Esophagus squamous epithelium (tissue), 5 donors: ENCODE measurements at places on chromosomes 5 and 9.

DNA sequence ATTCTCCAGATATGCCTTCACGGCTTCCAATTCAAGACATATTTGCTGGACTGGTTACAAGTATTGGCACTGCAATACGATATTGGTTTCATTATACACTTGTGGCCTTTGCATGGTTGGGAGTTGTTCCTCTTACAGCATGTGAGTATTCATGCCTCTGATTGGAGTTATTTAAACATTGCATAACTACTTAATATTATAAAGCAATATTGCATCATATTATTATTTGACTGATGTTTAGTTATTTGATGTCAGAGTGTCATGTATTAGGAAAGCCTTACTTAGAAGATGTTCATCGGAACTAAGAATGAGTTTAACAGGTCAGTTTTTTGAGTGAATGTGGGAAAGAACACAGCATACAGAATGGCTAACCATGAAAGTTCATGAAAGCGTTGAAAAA is 28.3 kb downstream of the MARCHF6 start:
- no peak for DNase-seq

DNA sequence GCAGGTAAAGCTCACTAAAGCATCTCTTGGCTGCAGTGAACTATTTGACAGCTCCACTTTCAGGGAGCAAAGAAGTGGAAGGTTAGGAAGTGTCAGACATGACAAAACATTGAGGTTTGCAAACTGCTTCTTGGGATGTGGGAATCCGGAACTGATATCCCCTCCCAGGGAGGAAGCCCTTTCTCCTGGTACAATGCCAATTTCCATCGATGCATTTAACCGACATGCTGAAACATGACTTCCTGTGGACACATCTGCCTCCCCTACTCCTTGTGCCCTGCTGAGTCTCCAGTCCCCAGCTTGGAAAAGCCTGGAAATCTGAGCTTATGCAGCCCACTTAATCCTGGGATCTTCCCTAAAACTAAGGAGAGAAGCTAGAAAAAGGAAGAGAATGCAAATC is 323.1 kb upstream of the DAP start:
- no peak for DNase-seq

- no peak for DNase-seq
Observed at GRCh38 chr5:13930541-13931171, 13.8 kb downstream of the DNAH5 start.

DNA sequence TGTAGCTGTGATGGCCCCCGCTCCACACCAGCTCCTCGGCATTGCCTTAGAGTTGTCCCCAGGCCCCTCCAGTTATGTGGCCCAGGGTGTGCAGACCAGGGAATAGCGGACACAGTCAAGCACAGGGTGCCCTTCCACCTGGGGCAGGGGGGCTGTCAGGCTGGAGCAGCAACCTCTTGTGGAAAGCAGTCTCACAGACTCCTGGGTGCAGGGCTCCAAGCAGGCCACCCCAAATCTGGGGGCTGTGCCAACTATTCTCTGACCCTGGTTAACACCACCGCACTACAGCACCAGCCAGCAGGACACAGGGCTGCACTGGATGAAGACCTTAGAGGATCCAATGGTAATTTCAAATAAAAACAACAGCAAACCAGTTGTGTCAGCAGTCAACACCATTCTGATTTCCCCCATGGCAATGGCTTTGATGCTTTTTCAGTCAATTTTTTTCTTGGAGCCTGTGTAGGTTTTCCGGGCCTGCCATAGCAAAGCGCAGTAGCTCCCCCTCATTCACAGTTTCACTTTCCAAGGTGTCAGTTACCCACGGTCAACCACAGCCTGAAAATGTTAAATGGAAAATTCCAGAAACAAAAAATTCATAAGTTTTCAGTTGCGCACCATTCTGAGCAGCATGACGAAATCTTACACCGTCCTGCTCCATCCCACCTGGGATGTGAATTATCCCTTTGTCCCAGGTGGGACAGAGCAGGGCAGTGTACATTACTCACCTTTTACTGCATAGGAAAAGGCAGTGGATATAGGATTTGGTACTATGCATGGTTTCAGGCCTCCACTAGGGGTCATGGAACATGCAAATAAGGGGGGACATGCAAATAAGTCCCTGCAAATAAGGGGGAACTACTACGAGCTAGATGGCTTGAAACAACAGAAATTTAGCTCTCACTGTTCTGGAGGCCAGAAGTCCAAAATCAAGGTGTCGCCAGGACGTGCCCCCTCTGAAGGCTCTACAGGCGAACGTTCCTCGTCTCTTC is 49.0 kb downstream of the C5orf15 start:
- DNase-seq = no peak

DNA sequence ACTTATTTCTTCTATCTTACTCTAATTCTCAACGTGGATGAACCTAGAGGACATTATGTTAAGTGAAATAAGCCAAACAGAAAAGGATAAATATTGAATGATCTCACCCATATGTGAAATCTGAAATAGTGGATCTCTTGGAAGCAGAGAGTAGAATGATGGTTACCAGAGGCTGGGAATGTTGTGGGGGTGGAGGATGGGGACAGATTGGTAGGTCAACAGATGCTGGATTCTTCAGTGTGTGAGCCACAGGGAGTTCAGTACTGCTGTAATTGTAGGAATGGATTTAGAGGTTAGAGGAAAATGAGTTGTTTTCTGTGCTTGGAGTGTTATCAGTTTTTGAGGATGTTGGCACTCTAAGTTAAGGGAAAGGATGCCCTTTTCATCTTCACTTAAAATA is 190.6 kb downstream of the FBXL7 start:
- DNase-seq = no peak

DNA sequence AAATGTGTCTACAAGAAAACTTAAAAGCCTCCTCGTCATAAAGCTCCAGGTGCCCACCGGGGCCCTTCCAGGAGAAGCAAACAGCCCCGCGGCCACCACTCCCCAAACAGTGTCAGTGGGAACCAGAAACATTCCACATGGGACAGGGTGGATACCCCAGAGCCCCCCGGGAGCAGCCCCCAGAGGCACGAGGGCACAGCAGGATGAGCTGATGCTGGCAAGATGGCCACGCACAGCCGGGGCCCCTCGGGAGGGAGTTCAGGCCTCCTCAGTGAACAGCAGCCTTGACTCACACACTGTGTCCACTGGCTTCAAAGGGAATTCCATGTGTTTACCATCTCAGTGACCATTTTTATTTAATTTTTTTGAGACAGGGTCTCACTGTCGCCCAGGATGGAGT is 10.5 kb downstream of the EXD3 start:
- DNase-seq = no peak

DNA sequence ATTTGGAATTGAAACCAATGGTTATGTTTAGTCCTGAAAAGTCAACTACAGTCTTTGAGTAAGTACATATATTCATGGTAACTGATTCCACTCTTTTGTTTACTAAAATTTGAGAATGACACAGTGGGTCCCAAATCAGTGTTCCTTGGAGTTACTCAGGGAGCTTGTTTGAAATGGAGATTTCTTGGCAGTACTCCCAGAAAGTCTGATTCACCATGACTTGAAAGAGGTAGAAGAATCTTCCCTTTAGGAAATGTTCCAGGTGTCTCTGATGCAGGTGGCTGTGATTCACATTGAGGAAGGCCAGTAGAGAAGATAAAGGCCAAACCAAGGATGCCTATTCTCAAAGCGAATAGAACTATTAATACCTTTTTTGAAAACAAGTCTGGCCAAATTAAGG is 1078.3 kb downstream of the CDH12 start:
- no peak for DNase-seq

DNA sequence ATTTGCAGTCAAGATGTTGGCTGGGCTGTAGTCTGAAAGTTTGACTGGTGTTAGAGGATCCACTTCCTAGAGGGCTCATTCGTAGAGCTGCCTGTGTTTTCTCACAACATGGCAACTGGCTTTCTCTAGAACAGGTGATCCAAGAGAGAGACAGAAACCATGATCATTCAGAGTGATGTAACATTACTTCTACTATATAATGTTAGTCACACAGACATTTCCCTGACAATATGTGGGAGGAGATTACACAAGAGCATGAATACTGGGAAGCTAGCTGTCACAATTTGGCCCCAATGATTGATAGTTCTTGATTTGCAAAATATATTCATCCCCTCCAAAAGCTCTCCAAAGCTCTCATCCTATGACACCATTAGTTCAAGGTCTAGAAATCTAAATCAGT is 10.9 kb upstream of the TMEM161B start:
- DNase-seq = no peak

DNA sequence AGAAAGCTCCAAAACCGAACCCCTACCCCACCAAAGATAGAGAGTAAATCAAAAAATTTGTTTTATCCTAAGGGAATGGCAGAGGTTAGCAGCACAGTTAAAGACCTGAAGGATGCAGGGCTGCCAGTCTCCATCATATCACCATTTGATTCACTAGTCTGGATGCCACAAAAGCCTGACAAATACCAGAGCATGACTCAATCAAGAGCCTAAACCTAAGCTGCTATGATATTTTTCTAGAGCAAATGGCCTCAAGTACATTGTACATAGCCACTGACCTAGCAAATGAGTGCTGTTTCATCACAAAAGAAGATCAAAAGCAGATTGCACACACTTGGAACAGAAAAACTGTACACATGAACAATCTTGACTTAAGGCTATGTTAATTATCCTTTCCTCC is 48.0 kb downstream of the DPYSL3 start:
- DNase-seq = no peak

- no peak for DNase-seq
Observed at GRCh38 chr5:66351813-66352212, 207.7 kb downstream of the SREK1 start.

GRCh38 chr5:40555886-40556285 is 123.8 kb upstream of the PTGER4 start:
- DNase-seq = no peak

DNA sequence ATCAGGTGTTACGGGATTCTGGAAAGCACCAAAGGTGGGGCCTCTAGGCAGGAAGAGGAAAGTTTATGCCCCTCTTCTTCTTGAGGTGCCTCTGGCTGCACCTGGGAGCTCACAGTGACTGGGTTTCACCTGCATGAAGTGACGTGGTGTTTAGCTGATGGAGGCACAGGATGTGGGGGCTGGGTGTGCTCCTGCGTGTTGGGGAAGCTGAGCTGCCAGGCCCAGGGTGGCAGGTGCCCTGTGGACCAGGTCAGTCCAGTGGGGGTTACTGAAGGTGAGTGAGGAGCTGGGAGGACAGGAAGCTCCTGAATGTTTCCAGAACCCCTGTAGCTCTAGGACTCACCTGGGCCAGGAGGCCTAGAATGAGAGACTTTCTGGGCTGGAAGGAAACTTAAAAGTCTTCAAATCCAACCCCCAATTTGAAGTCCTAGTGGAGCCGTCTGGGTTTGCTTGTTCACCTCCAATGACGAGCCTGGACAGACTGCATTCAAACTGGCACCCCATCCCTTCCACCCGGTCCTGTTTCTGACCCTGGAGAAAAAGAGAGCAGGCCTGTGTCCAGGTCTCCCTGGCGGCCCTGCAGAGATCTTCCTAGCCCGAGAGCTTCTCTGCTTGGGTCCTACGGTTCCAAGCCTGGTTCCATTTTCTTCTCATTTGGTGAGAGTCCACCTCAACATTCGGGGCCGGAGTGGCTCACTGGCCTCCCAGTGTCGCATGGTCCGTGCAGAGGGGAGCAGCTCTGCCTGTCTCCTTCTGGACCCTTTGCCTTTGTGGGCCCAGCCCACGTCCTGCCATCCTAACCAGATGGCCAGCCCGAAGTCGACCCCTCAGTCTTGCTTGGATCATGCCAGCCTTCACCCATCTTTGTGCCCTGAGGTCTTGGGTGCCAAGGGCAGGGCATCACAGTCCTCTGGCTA is 22.3 kb downstream of the TRAF1 start:
- DNase-seq = no peak

GRCh38 chr5:10306806-10307205 is 896 bp downstream of the CMBL start:
- no peak for DNase-seq

DNA sequence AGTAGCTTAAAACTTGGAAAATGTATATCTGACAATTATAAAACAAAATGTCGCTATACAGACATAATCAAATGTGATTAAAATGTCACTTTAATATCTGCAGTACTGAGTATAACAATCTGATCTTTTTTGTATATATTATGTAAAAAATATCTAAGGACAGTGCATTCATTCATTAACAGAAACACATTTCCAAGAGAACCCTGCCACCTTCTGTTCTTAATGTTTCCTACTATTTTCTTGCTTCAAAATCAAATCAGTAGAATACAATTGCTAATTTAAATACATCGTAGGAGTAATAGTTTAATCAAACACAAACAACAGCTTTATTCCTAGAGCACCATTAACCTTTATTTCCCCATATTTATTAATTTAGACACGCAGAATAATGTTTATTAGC is 142.6 kb upstream of the ST8SIA4 start:
- no peak for DNase-seq

GRCh38 chr9:113636165-113636564 is 172.6 kb downstream of the RGS3 start:
- no peak for DNase-seq

DNA sequence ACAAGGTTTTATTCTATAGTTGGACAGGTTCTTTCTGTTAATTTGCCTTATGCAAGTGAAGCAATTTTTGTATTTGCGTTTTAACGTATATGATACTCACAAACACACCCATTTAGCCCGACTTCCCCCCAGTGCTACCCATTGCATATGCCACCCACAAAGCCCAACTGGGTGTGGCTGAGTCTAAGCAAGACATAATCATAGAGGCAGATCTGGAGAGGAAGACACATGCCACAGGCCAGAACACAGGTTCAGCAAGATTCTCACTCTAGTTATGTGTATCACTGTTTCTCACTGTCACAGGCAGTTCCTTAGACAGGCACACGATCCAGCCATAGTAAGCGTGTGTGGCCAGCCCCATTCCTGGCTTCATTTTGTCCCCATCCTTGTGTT is 29.0 kb upstream of the PUM3 start:
- DNase-seq = no peak

GRCh38 chr9:123365881-123366528 is 10.0 kb downstream of the CRB2 start:
- no peak for DNase-seq

- no peak for DNase-seq
Observed at GRCh38 chr5:84568171-84568570, 183.5 kb upstream of the EDIL3 start.

DNA sequence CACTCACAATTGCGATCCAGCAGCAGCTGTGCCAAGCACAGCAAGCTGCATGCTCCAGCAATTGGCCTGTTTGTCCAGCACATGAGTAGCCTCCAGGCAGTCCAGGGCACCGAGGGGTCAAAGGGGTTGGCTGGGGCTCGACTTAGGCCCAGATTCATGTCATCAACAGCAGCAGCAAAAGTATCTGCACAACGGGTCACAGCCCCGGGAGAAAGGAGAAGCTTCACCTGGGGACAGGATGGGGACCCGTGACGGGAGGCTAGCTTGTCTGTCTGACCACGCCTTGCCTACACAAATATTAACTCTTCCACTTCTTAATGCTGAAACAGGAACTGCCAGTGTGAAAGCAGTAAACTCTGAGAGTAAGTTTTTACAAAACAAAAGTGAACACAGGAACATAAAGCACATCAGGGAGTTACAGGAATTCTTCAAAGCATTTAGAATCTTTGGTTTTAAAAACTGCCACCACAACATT is 191.2 kb downstream of the PIK3R1 start:
- no peak for DNase-seq

GRCh38 chr5:169374761-169375160 is 73.8 kb upstream of the SLIT3 start:
- DNase-seq = no peak
